Type B pancreatic cell (in vitro differentiated cells): ENCODE measurements at places on chromosomes 1 and 21.

DNA sequence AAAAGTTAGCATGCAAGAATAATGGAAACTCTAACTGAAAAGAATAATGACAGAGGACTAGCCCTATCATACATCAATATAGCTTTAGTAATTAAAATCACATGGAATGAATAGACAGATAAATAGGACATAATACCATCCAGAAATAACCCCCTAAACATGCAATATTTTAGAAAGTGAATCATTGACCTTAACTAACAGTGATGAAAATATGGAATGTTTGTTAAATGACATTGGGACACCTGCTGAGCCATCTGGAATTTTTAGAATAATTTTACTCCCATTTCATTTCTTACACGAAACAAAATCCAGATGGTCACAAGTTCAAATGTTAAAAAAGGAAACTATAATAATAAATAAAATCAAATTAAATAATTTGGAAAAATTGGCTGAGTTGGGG, 53.1 kb upstream of the FMO3 start:
- H3K36me3 ChIP-seq: no peaks in the 10 kb centered on the region
- H3K4me1 ChIP-seq: no peaks in the 10 kb centered on the region
- H3K27me3 ChIP-seq: no peaks in the 10 kb centered on the region
- no peak overlapping the region for H3K27ac ChIP-seq
- DNase-seq: no peak

GRCh38 chr1:2320760-2321667, 70.3 kb downstream of the MORN1 start:
- no peak overlapping the region for H3K4me3 ChIP-seq
- no peaks in the 10 kb centered on the region for H3K4me1 ChIP-seq
- no peak for DNase-seq
- peaks cover 12% of the 10 kb centered on the region for H3K27me3 ChIP-seq
- H3K36me3 ChIP-seq: no peaks in the 10 kb centered on the region

GRCh38 chr1:198793714-198794113, 154.9 kb downstream of the PTPRC start:
- peaks cover 18% of the 10 kb centered on the region for H3K4me1 ChIP-seq
- peaks cover 5% of the 10 kb centered on the region for H3K36me3 ChIP-seq
- no peak overlapping the region for H3K4me3 ChIP-seq
- DNase-seq: no peak
- no peaks in the 10 kb centered on the region for H3K27me3 ChIP-seq
- H3K27ac ChIP-seq: no peak overlapping the region

DNA sequence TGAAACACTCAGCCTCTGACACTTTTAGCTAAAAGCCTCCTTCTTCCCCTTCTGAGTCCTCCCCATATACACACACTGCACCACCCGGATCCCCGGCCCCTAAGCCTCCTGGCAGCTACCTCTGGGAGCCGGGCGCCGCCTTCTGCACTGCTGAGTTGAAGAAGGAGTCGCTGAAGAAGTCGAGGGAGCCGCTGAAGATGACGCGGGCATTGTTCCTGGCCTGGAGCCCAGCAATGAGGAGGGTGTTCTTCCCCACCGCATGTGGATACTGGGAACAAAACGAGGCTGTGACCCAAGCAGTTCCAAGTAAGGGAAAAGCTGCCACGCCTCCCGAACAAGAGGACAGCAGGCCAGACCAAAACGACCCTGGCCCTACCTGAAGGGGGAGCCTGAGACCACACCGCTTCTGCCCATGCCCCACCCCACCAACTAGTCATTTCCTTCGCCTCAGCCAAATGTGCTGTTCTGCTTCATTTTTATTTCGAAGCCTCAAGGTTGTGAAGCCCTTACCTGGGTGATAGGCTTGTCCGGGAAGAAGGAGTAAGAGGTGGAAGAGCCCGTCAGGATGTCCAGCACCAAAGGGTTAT, 7.0 kb downstream of the DDOST start:
- DNase-seq: no peak
- H3K27me3 ChIP-seq: no peaks in the 10 kb centered on the region
- H3K4me3 ChIP-seq: no peak overlapping the region
- peaks cover 20% of the 10 kb centered on the region for H3K36me3 ChIP-seq
- H3K4me1 ChIP-seq: peaks cover 2% of the 10 kb centered on the region

DNA sequence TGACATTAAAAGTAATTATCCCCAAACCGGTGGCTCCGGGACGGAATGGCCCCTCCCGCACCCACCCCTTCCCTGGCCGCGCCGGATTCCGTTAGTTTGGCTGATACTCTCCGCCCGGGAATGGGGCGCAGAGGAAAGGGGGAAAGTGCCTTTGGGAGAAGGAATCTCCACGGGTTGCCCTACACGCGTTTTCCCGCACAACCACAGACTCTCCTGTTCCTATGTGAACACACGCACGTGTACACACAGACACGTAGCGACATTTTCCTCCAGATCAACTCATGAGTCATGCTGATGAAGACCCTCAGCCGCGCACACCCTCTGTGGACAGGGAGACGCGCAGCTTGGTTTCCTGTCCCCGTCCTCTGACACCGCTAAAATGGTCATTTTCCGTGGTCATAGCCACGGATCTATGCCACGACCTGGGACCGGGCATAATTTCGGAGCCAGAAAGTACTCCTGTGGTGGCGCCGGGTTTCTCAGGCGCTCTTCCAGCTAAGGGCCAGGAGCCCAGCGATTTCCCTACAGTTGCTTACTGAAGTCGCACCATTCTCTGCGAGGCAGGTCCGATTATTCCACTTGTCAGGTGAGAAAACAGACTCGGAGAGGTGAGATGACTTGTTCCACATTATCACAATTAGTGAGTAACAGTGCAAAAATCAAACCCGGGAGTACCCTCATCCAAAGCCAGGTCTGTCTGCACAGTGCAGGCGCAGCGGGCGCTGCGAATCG, 4.0 kb upstream of the DMRTA2 start:
- peaks cover 24% of the 10 kb centered on the region for H3K4me1 ChIP-seq
- peak overlapping the region; percentile 73 for H3K4me3 ChIP-seq
- DNase-seq: no peak

DNA sequence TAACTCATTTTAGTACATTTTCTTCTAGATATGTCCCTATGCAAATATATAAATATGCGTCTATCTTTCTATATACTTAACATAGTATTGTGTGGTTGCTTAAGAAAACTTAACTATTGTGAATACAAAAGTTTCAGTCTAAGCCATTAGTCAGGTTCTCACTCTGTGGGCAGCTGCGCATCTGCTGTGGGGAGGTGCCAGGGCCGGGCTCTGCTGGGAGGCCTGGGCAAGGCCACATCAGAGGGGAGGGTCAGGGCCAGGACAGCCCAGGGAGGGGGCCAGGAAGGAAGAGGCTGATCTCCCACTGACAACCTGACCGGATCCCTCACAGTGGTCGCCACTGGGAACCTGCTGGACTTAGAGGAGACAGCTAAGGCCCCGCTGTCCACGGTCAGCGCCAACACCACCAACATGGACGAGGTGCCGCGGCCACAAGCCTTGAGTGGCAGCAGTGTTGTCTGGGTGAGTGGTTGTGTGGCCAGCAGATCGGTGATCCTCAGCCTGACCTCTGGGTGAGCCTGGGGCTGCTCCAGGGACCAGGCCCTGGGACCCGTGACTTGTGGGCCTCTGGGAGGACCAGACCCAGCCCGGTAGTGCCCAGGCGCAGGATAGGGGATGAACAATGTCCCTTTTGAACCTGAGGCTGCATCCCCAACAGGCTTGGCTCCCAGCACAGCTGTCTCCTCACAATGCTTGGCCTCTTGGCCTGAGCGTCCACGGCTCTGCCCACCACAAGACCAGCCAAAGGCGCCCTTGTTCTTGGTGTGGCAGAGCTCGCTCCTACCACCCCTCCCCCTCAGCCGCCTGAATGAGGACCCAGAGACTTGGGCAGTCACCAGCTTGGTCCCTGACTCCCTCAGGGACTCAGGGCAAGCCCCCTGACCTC, 20.2 kb downstream of the LDLRAP1 start:
- no peak overlapping the region for H3K27ac ChIP-seq
- no peak overlapping the region for H3K4me3 ChIP-seq
- H3K36me3 ChIP-seq: no peaks in the 10 kb centered on the region
- peaks cover 46% of the 10 kb centered on the region for H3K4me1 ChIP-seq

- no peak for DNase-seq
- no peaks in the 10 kb centered on the region for H3K36me3 ChIP-seq
- peaks cover 31% of the 10 kb centered on the region for H3K4me1 ChIP-seq
- peak overlapping the region; percentile 29 for H3K4me3 ChIP-seq
- H3K27ac ChIP-seq: peak overlapping the region; percentile 57
- H3K27me3 ChIP-seq: no peaks in the 10 kb centered on the region
Measured at GRCh38 chr21:39527664-39528381, 76.1 kb downstream of the SH3BGR start.

DNA sequence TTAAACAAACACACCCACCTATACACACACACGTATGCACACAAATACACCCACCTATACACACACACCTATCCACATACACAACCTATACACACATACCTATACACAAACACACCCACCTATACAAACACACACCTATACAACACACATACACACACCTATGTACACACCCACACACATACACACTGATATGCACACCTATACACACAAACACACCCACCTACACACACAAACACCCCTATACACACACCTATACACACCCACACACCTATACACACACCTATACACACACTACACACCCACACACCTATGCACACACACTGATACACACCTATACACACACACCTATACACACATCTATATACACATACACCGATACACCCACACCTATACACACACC, 115.7 kb upstream of the VAMP3 start:
- peaks cover 2% of the 10 kb centered on the region for H3K27me3 ChIP-seq
- no peaks in the 10 kb centered on the region for H3K36me3 ChIP-seq
- H3K4me1 ChIP-seq: peaks cover 12% of the 10 kb centered on the region
- no peak overlapping the region for H3K4me3 ChIP-seq
- DNase-seq: no peak
- H3K27ac ChIP-seq: no peak overlapping the region

- no peak overlapping the region for H3K27ac ChIP-seq
- DNase-seq: no peak
- H3K4me1 ChIP-seq: peaks cover 13% of the 10 kb centered on the region
- H3K4me3 ChIP-seq: no peak overlapping the region
- H3K27me3 ChIP-seq: no peaks in the 10 kb centered on the region
Measured at GRCh38 chr1:100708476-100709062, 11.0 kb upstream of the VCAM1 start.

DNA sequence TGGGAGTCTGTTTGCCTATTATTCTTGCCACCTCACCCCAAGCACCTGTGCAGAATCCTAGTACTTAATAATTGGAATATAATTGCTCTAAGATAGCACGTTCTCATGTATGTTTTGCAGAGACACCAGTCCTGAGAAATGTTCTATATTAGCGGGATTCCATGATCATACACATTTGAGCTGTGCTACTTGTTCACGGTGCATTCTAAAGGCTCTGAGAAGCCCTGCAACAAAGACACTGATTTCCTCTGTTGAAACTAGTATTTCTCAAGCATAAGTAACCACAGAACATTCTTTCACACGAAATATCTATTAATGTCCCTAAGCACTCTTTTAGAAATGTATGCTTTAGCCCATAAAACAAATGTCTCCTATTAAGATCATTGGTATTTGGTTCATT, 109.4 kb downstream of the BARHL2 start:
- H3K36me3 ChIP-seq: no peaks in the 10 kb centered on the region
- H3K27me3 ChIP-seq: peaks cover 10% of the 10 kb centered on the region
- no peak overlapping the region for H3K4me3 ChIP-seq

- no peaks in the 10 kb centered on the region for H3K36me3 ChIP-seq
- H3K4me1 ChIP-seq: no peaks in the 10 kb centered on the region
- H3K27me3 ChIP-seq: peaks cover 61% of the 10 kb centered on the region
Measured at GRCh38 chr1:18240906-18241305, 133.3 kb downstream of the IGSF21 start.

- no peak overlapping the region for H3K27ac ChIP-seq
- no peak for DNase-seq
- no peak overlapping the region for H3K4me3 ChIP-seq
- no peaks in the 10 kb centered on the region for H3K27me3 ChIP-seq
Measured at GRCh38 chr1:214445199-214445598, 106.2 kb downstream of the PTPN14 start.

DNA sequence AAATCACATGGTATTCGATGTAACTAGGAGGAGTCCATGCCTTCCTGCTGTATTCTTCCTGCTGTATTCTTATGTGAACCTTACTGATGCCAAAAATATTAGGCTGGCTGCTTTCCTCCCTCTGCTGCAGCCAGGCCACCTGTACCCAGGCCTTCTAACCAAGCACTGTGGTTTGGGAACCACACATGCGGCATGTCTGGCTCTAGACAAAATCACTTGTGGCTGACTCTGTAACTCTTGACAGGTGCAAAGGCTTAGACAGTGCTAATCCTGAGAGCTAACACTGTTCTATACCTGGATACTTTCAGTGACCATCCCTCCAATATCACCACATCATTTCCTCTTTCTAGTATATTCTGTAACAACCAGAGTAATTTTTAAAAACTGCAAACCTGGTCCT, 67.7 kb downstream of the PCP4 start:
- no peaks in the 10 kb centered on the region for H3K4me1 ChIP-seq
- DNase-seq: no peak
- no peaks in the 10 kb centered on the region for H3K36me3 ChIP-seq
- no peak overlapping the region for H3K27ac ChIP-seq

DNA sequence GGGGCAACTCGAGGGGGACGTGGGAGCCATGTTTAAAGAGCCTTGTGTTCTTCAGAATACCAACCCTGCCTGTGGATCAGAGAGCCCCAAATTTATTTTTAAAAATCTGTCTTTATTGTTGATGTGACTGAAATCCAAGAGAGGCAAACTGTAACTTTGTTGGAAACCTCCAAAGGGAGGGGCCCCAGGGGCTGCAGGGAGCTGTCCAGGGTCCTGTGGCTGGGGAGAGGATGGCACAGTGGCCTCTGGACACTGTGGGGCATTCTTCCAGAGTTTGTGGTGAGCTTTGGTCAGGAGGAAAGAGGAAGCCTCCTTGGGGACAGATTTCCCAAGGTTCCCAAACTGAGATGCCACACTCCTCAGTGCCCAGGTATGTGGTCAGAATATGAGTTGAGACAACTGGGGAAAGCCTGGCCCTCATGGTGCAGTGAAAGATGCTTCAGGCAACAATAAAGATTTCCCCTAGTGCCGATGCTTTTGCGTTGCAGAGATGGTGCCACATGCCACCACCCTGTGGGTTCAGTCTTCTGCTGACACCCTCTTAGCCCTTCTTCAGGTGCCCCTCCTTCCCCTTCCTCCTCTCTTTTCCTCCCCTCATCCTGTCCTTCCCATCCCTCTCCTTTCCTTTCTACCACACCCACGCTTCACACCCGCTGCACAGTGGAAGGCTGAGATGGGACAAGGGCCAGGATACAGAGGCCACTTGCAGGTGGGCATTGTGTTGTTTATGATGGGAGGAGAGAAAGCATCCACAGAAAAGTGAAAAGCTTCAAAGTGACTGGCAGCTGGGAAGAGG, 122.1 kb downstream of the UCK2 start:
- H3K4me1 ChIP-seq: no peaks in the 10 kb centered on the region
- peaks cover 11% of the 10 kb centered on the region for H3K27me3 ChIP-seq
- no peaks in the 10 kb centered on the region for H3K36me3 ChIP-seq

DNA sequence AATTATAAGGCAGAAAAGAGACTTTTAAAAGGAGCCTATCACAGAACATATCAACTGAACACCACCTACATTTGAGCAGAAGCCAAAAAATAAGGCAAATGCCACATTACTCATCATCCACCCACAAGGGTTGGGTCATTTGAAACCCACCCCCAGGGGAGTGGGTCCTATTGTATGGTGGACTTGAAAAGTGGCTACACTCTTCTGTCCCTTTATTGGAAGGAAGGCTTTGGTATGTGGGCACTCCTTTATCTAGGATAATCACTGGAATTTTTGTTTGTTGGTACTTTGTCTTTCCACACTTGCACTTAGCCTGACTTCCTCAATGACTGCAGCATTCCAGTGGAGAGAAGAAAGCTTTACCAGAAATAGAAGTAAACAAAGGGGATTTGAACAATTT, 157.2 kb upstream of the COL11A1 start:
- no peak overlapping the region for H3K27ac ChIP-seq
- no peaks in the 10 kb centered on the region for H3K36me3 ChIP-seq
- no peak overlapping the region for H3K4me3 ChIP-seq
- DNase-seq: no peak
